SW480 (cell line): ENCODE measurements at places on chromosomes 7 and 10.

DNA sequence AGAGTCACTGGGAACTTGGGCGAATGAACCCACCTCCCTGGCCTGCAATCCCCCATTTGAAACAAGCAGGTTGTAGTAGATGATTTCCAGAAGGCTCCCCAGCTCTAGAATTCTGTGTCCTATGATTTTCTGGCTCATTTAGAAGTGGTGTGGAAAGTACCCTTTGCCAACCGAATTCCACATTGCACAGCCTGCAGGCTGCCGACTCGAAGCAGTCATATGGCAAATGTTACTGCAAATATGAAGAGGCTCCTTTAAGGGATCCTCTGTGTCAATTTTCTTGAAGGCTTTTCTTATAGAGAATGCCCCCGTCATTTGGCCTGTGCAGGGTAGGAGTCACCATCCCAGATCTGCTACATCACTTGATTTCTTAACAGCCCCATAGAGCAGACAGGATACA, 5.6 kb downstream of the PODXL start:
- no peak for DNase-seq

GRCh38 chr7:150567169-150567568, at the start of gene GIMAP4:
TSS of gene GIMAP4 (plus strand) at chr7:150567390. CDS start at chr7:150569902, 2,512 bp downstream.
- DNase-seq, result no peak

DNA sequence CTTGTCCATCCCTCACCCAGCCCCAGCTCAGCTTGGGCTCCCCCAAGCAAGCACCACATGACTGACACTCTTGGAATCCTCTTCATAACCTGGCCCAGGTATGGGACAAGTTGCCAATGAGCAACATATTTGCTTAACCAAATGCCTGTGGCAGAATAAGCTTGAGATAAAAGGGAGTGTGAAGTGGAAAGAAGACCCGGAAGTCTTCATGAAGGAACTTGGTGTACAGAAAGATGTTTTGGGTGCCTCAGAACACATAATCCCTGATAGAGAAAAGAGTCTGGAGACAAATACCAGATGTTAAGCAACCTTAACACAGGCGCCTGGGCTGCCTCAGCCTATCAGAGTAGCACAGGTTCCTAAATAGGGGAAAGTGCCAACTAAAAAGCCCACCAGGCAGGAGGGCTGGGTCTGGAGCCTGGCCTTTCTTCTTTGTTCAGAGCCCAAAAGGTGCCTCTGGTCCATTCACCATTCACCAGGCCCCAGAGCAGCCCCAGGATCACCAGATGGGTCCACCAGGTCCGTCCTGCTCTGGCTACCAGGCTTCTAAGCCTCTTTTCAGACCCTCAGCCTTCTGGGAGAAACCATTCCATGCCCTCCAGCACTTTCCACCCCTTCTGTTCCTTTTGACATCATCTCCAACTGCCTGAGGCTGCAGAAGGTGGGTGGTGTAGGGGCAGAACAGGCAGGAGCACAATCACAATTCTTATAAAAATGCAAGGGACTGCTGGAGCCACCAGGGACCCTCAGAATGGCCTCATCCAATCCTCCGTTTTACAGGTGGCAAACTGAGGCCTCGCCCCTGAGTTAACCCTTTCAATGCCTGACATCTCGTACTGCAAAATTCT, 22.6 kb downstream of the KCNMA1 start:
- DNase-seq, result no peak

GRCh38 chr7:92092210-92092609, 42.1 kb downstream of the CYP51A1 start:
- no peak for DNase-seq

DNA sequence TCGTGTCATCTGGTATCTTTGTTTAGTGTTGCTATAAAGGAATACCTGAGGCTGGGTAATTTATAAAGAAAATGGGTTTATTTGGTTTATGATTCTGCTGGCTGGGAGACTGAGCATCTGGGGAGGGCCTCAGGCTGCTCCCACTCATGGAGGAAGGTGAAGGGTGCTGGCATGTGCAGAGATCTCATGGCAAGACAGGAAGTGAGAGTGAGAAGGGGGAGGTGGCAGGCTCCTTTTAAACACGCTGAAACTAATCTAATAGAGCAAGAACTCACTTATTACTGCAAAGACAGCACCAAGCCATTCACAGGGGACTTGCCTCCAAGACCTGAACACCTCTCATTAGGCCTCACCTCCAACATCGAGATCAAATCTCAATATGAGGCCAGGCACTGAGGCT, 11.3 kb downstream of the OIT3 start:
- DNase-seq, result no peak
